ENCODE measurements at places on chromosomes 13 and 19. TPM values are rescaled to one million over a fixed set of nuclear protein-coding genes. Genes with fewer than 3 reads are reported as not detected.

DNA sequence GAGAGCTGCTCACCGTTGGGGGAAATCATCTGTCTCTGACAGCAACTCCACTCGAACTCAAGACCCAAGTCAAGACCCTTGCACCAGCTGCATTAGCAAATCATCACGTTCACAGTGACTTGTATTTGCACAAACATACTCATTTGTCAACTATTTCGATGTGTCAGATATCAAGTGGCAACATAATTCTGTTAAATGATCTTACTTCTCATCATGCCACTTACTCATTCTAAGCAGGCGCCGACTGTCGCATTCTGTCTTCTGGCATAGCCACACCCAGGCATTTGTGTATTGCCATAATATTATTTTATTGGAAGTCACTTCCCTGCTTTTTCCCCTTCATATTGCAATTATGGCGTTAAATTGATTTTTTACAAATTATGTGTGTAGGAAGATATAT lies 23.0 kb upstream of the ATP1A3 start:
- DNase-seq = no peak

DNA sequence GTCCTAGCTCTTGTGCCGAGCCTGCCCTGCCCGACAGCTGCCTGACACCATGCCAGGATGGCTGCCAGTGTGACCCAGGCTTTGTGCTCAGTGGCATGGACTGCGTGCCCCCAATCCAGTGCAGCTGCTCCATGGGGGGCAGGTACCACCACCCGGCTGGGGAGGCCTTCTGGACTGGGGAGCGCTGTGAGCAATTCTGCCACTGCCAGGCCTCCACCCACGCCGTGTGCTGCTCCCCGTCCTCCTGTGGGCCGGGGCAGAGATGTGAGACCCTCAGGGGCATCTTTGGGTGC lies 9.4 kb upstream of the FXYD3 start:
- DNase-seq = no peak

DNA sequence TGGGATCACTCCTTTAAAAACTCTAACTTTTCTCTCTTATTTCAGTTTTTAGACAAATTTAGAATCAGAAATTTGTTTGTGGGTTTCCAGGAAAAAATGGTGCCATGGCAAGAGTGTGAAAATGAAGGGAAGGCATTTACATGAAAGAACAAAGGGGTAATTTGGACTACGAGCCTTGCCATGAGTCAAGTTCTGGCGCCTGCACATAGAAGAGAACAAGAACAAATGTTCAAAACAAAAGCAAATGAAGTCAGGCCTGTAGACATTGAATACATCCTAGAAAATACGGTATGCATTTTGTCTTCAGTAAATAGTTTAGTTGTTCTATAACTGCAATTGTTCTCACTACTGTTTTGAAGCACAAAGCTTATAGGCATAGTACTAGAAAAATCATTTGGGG lies 1390.5 kb downstream of the EFNB2 start:
- no peak for DNase-seq

DNA sequence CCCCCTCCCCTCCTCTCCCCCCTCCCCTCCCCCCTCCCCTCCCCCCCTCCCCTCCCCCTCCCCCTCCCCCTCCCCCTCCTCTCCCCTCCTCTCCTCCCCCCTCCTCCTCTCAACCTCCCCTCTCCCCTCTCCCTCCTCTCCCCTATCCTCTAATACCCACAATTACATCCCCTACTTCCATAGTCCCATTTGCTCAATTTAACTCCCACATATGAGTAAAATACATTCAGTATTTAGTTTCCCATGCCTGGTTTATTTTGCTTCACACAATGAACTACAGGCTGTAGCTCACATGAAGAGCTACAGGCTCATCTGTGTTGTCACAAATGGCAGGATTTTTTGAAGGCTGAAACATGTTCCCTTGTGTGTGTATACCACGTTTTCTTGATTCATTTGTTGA lies 6.9 kb downstream of the NLRP5 start:
- DNase-seq = no peak

GRCh38 chr13:36480726-36481427 lies 48.6 kb downstream of the CCNA1 start:
- DNase-seq = no peak

CC2D1A gene
- total RNA-seq = 28.0 TPM

C19orf85 gene
- total RNA-seq = not detected

SLC8A2 gene
- 0.10 TPM for total RNA-seq

FFAR1 gene
- not detected for total RNA-seq

- DNase-seq = no peak
Measured at GRCh38 chr13:70424428-70424827, 316.2 kb upstream of the KLHL1 start.

GRCh38 chr19:58332697-58333096 lies 5.9 kb downstream of the ZSCAN22 start:
- no peak for DNase-seq

PEG3 gene
- total RNA-seq = 0.15 TPM

ANKLE1 gene
- total RNA-seq = 1.1 TPM

- DNase-seq = no peak
Measured at GRCh38 chr19:31356587-31357314, 7.5 kb upstream of the TSHZ3 start.

DNA sequence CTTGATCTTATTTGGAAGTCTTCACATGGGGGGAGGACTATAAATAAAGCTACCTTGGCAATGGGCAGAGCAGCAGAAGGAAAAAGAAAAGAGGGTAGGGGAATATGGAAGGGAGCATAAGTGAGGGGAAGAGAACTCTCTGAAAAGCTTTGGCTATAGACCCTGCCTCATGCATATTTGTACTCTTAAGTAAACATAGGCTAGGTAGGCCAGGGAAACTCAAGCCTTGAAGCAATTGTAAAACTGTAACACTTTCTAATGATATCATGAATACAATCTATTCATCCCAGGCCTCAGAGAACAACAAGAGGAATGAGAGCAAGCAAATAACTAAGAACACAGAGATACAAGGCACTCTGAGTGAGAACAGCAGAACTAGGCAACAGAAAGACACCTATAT lies 20.4 kb downstream of the MYCBP2 start:
- no peak for DNase-seq

GRCh38 chr13:35698911-35699576 lies 222.6 kb upstream of the MAB21L1 start:
- DNase-seq = no peak

Measured in Panc1 (cell line).